Uterus (tissue), 4 donors: ENCODE measurements at places on chromosomes 2 and 18. TPM values are rescaled to one million over a fixed set of nuclear protein-coding genes. Genes with fewer than 3 reads are reported as not detected.

DNA sequence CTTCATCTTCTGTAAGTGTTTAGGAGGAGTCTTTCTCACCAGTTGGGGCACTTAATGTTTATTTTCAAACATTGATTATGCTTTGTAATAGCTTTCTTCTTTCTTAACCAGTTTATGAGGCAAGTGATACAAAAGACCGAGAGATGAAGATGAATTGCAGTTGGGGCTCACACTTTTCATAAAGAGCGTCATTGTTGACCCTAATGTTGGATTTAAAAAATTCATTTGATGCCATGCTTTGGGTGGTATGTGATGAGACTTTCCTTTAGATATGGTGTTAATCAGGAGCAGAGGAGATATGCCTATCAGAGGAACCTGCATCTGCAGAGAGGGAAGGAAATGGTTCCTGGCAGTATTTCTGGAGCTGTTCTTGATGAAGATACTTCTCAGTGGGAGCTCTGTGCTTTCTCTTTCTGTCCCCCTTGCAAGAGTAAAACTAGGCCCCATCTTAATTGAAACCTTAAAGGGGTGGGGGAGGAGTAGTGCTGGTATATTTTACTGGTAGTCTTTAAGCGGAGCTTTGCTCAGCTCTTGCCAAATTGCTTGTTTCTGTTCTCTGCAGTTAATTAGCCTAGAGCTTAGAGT, 2.3 kb downstream of the EML4 start:
- DNase-seq: no peak

DNA sequence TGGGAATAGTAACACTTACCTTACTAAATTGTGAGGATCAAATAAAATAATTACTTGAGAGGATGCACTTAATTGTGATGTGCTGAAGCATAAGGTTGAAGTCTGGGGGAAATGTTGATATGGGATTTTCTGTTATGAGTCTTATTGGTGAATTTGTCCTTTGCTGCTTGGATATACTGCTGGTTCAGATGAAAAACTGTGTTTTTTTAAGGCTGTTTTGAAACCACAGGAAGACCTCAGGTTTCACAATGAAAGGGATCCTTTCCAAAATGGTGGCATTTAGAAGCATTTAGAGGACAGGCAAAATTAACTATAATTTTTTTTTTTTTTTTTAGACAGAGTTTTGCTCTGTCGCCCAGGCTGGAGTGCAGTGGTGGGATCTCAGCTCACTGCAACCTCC, 34.9 kb downstream of the SPATS2L start:
- DNase-seq: no peak

GRCh38 chr18:75206452-75207309, 2.3 kb downstream of the PTGR3 start:
- DNase-seq: no peak

GRCh38 chr2:235616885-235617284, 123.0 kb downstream of the AGAP1 start:
- DNase-seq: no peak

The EVA1A gene
- 22.1 TPM for total RNA-seq

- DNase-seq: no peak
Measured at GRCh38 chr2:203960811-203961210, 24.2 kb downstream of the ICOS start.

The ZC3H8 gene
- total RNA-seq: 42.0 TPM

- DNase-seq: no peak
Measured at GRCh38 chr2:124911560-124911959, 886.5 kb downstream of the CNTNAP5 start.

The ZNF236 gene
- total RNA-seq: 18.2 TPM

DNA sequence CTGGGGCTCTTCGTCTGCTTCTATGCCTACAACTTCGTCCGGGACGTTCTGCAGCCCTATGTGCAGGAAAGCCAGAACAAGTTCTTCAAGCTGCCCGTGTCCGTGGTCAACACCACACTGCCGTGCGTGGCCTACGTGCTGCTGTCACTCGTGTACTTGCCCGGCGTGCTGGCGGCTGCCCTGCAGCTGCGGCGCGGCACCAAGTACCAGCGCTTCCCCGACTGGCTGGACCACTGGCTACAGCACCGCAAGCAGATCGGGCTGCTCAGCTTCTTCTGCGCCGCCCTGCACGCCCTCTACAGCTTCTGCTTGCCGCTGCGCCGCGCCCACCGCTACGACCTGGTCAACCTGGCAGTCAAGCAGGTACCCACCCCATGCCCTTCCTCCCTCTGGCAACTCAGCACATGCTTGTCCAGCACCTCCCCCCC, 24.2 kb downstream of the STEAP3 start:
- no peak for DNase-seq

- no peak for DNase-seq
Measured at GRCh38 chr18:41170346-41170745, 784.7 kb upstream of the PIK3C3 start.

- no peak for DNase-seq
Measured at GRCh38 chr2:31347750-31348149, 66.8 kb downstream of the XDH start.

- DNase-seq: no peak
Measured at GRCh38 chr2:98854682-98855081, 81.3 kb downstream of the CRACDL start.

The MEP1B gene
- not detected for total RNA-seq

The COL5A2 gene
- total RNA-seq: 908 TPM

GRCh38 chr2:3756306-3756705, 52.9 kb downstream of the DCDC2C start:
- DNase-seq: no peak

DNA sequence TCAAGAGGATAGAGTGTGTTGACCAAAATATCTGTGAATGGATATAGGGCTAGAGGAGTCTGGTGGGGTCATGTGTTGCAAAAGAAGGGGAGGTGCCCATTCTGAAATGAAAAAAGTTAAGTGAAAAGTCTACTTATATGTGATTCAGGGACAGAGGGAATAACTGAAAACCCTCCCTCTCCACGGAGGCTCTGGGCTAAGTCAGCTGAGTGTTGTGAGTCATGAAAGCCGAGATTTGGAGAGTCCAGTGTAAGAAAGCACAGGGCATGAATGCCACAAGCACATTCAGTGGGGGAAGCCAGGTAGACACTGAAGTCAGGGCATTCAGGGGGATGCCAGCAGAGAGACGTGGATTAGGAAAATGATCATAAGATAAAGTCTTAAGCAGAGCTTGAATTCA, 871.9 kb downstream of the TSN start:
- DNase-seq: no peak

DNA sequence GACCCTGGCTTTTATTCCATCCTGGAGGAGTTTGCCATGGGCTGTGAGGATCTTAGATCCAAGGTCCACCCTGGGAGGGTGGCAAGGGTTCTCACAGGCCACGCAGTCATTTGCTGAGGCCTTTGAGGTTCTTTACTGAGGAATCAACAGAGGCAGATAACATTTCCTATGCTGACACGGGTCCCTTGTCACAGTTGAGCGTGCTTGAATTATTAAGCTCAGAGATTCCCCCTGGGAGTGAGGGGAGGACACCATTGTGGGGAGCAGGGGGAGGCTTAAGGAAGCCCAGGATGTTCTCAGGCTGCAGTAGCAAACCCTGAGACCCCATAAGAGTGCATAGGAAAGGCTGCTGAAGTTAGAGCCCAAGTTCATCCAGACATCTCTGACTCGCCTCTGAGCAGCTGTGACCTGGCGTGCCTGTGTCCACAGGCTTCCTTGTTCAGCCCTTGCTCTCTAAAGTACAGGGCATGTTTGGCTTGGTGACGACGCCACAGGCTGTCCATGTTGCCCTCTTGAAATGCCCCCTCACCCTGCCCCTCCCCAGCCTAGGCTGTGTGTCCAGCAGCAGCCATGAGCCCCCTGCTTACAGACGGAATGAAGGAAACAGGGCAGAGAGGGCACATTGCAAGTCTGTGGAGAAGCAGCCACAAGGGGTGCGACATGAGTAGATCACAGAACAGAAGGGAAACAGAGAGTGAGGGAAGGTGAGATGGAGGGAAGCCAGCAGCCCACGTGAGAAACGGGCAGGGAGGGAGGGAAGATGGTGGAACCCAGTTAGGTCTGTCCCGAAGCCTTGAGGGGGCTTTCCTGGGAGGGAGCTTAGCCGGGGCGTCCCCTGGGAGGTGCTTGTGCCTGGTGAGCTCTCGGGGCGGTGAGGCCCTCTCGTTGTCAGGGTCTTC, 34.0 kb downstream of the NAPG start:
- DNase-seq: no peak

DNA sequence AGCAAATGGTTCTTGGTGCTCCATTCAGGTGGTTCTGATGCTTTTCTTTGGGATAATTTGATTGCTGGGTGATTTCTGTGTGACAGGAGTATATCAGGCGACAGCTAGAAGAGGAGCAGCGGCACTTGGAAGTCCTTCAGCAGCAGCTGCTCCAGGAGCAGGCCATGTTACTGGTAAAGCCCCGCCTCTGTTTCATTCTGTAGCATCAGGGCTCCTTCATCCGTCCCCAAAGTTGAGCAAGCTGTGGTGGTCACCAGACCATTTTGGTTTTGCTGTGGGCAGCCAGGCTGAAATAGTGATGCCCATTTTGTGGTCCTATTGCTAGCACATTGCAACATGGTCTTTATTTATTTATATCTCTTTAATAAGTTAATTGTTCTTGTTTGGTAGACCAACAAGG, 132.8 kb upstream of the IL1R2 start:
- no peak for DNase-seq

GRCh38 chr2:101400048-101400447, 12.7 kb upstream of the CREG2 start:
- DNase-seq: no peak

- DNase-seq: no peak
Measured at GRCh38 chr2:240277073-240277806, 136.8 kb upstream of the OTOS start.

DNA sequence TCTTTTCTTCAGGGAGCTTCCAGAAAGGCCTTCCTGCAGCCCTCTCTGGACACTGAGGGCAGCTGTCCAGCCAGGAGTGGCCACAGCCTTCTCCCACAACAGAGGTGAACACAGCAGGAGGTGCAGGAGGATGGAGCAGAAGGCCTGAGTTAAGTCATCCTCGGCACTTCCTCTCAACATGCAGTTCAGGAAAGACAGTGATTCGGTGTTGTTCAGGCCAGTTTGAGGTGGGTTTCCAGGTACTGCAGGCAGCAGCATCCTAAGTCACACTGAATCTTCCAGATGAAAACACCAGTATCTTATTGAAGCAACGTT, 225.3 kb upstream of the PXDN start:
- no peak for DNase-seq

GRCh38 chr18:3255611-3256165, 6.2 kb upstream of the MYL12B start:
- DNase-seq: no peak

The CNRIP1 gene
- 40.6 TPM for total RNA-seq
